ENCODE measurements at places on chromosomes 1 and 21.

GRCh38 chr1:209048941-209049669 lies 534.4 kb upstream of the CAMK1G start:
- no peak for DNase-seq

- no peak for DNase-seq
Observed at GRCh38 chr1:62435231-62436038, 1.4 kb upstream of the USP1 start.

DNA sequence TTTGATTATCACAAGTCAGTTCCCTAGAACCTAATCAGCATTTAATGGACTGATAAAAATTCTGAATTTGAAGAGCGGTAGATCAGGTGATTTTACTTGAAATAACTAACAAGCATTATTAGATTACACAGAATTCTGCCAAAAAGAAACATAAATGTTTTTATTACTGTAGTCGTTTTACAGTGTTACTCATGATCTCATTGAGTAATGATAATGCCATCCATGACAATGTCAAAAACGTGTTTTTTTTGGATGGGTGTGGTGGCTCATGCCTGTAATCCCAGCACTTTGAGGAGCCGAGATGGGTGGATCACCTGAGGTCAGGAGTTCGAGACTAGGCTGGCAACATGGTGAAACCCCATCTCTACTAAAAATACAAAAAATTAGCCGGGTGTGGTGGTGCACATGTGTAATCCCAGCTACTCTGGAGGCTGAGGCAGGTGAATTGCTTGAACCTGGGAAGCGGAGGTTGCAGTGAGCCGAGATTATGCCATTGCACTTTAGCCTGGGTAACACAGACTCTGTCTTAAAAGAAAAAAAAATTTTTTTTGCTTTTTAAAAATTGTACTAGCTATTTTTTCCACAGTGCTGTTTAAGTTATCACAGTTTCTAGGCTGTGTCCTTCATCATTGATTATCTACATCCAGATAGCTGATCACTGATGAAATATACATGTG lies 56.6 kb downstream of the LAMC1 start:
- no peak for DNase-seq

- no peak for DNase-seq
Observed at GRCh38 chr1:174812016-174812415, 187.7 kb upstream of the CACYBP start.

DNA sequence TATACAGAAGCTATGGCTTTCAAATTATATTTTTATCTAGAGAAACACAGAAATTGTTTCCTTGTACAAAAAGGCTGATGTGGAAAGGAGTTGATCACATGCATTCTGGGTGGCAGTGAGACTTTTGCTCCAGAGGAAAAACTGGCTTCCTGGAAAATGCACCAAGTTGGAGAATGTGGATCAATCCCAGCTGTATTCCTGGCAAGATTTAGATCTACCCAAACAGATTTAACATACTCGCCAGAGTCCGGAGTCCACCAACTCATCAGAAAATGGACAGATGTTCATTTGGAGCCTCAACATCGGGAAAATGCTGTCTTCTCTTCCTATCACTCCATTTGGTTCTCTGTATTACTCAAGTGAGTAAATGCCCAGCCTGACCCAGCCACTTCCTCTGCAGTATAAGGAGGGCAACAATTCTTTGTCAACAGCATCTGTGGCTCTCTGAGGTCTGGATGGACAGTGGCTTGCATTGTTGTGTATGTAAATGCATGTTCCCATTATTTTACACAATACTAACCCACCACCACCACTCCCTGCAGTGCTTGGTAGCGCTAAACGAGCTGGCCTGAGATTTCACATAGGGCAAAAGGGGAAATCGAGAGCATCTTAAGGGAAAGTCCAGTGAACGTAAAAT lies 226.2 kb upstream of the IRF2BP2 start:
- no peak for DNase-seq

DNA sequence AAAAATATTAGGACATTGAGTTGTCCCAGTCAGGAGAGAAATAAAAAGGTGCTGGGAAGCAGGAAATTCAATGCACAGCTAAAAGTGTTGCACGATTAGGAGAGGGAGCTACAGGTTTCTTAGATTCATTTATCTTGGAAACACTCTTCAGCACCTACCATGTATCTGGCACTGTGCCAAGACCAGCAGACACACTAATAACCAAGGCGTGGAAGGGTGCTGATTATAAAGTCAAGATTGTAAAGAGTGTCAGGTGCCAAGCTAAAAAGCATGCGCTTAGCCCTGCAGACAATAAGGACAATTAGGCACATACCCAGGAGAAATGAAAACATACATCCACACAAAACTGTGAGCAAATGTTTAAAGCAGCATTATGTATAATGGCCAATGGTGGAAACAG lies 129.9 kb downstream of the DSCAM start:
- DNase-seq = no peak

DNA sequence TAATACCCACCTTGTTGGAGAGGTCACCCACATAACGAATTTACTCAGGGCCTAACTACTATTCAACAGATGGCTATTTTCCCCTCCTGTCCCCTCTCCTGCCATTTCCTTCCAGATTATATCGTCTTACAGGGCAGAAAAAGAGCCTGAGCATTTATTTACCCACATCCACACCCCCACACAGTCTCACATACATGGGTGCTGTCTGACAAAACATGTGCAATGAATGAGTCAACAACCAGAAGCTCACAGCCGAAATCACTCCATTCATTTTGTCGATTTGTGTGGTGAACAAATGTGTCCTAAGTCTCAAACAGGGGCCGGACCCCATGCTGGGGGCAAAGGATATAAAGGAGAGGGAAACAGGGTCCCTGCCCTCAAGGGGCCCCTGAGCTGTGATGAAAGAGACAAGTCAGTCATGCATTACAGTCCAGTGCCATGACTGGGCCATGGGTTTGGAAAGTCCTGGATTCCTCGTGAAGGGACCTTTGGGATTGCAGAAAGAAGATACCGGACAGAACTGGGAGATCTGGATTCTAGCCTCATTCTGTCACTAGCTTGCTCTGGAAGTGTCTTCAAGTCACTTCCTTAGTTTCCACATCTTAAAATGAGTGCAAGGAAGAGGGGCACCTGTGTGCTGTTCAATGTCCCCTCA lies 16.4 kb upstream of the ZNF683 start:
- DNase-seq = no peak

DNA sequence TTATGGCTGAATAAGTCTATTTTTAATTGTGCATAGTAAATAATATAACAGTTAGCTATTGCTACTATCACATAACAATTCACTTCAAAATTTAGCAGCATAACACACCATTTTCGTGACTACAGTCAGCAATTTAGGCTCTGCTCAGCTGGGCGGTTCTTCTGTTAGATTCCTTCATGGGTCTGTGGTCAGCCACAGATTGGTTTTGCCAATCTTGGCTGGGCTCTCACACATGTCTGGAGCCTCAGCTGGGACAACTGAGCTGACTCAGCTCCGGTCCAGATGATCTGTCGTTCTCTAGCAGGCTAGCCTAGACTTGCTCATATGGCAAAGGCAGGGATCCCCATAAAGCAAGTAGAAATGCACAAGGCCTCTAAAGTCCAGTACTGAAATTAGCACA lies 15.1 kb upstream of the CDC42BPA start:
- no peak for DNase-seq

DNA sequence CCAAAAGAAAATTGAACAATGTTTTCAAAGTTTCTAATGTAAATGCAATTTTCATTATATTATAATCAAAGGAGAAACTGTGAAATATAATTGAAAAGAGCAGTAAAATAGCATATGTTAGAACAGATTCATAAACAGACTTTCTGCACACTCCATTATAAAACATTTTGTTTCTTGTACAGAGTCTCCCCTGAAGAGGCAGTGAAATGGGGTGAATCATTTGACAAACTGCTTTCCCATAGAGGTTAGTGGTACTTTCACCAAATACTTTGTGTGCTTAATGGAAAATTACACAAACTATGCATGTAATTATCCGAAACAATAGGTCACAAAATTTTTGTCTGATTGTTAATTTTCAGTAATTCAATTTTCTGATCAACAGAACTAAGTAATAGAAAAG lies 1.9 kb downstream of the RGS18 start:
- DNase-seq = no peak

GRCh38 chr1:23171181-23171755 lies 2.6 kb upstream of the LUZP1 start:
- DNase-seq = no peak

DNA sequence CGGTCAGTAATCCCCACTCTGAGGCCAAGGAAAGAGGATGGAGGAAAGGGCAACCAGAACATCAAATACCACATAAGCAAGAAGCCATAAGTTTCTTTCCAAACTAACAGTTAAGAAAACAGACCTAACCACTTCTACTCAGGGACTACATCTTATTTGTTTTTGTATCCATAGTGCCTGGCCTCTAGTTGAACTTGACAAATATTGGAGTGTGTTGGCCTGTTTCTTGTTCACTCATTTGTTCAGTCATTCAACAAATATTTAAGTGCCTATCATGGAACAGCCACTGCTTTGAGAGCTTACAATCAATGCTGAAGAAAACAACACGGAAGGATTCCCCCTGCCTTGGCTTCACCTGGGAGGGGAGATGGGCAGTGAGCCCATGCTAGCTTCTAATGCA lies 69.7 kb downstream of the ST6GALNAC3 start:
- DNase-seq = no peak

- no peak for DNase-seq
Observed at GRCh38 chr1:86471291-86471690, 2.6 kb downstream of the CLCA1 start.

- no peak for DNase-seq
Observed at GRCh38 chr1:158646465-158646864, 40.0 kb downstream of the SPTA1 start.

DNA sequence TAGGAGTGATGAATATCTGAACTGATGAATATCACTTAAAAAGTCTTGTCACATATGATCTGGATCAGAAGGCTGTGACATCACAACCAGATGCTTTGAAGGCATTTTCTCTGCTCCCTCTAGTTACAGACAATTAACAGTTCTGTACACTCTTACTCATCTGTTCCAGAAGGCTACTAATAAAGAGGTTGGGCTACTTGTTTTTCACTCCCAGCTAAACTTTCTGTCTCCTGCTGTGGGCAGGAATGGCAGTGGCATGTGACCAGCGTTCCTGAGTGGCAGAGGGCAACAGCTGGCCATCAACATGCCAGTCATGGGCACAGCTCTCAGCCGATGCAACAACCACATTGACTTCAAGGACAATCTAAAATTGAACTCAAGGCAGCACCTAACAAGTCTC lies 66.7 kb downstream of the SLC45A1 start:
- DNase-seq = no peak

GRCh38 chr1:113946112-113946511 lies 17.0 kb downstream of the HIPK1 start:
- no peak for DNase-seq

- DNase-seq = no peak
Observed at GRCh38 chr1:204408074-204408507, 3.5 kb downstream of the PPP1R15B start.

DNA sequence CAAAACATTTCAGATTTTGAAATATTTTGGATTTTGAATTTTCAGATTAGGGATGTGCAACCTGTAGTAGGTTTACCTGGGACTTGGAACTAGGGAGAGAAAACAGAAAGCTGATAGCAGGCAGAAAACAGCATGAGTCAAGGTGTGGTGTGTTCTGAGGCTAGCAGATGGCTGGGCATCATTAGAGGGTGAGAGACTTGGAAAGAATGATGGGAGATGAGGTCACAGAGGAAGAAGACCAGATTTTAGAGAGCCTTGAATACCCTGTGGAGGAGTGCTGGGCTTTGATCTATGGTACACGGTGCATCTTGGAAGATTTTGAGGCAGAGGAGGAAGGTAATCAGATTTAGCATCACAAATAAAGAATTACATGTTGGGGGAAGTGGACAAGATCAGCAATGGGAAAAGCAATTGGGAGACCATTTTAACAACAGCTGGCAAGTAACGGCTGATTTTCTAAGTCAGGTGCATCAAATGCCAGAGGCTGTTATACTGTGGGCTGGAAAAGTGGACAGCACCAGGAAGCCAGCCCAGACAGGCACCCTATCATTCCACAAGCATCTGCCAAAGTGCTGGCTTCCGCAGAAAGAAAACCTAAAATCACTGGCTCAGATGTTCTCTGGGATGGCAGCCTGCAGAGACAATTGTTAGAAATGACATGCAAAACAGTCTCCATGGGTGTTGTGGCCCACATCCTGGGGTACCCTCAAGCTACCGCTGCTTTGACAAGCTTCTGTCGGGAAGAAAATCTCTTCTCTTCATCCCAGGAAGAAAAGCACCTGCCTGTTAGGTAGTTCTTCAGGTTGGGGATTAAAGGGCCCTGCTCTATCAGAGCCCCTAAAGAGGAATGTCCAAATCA lies 30.9 kb upstream of the CAMK1G start:
- no peak for DNase-seq

GRCh38 chr1:208101661-208102431 lies 142.3 kb downstream of the PLXNA2 start:
- no peak for DNase-seq

- no peak for DNase-seq
Observed at GRCh38 chr1:51750729-51751128, 127.8 kb downstream of the NRDC start.

- DNase-seq = no peak
Observed at GRCh38 chr21:24781146-24781545, 826.1 kb downstream of the MRPL39 start.

DNA sequence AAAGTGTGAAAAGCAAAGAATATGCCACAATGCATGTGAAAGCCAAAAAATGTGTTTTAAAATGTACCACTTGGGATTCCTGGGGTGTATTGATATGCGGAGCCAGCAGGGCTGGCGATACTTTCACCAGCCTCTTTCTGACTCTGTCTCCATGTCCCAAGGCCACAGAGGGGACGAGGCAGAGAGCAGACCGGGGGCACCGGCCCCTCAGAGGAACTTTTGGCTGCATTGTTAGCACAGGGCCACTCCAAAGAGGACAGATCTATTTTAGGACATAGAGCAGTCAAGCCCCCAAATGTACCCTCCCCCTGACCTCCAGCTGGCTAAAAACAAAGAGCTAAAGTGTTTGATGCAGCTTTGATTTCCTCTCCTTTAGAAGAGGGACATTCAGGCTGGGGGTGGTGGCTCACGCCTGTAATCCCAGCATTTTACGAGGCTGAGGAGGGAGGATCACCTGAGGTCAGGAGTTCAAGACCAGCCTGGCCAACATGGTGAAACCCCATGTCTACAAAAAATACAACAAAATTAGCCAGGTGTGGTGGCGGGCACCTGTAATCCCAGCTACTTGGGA lies 25.6 kb upstream of the ZNF436 start:
- no peak for DNase-seq

- DNase-seq = no peak
Observed at GRCh38 chr21:29072873-29073221, 601 bp downstream of the CCT8 start.

GRCh38 chr1:30908696-30909364 lies at the start of gene SDC3:
TSS of gene SDC3 (minus strand) at chr1:30908758. CDS start at chr1:30908586, 172 bp downstream.
- no peak for DNase-seq
